ENCODE measurements at places on chromosomes 4 and X.

DNA sequence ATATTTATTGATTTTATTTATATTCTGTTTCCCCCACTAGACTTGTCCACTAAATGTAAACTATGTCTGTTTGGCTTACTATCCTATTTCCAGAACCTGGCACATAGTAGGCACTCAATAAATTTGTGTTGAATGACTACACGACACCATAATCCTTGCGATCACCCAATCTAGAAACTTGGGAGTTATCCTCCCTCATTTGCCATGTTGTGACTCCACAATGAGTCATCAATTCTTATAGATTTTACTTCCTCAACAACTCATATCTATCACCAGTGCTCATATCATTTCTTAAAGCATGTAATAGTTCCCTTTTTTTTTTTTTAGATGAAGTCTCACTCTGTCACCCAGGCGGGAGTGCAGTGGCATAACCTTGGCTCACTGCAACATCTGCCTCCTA lies 39.9 kb upstream of the VAMP7 start:
- DNase-seq: no peak

- DNase-seq: no peak
These were observed 239.3 kb downstream of the GRIA2 start for GRCh38 chr4:157459785-157460184.

DNA sequence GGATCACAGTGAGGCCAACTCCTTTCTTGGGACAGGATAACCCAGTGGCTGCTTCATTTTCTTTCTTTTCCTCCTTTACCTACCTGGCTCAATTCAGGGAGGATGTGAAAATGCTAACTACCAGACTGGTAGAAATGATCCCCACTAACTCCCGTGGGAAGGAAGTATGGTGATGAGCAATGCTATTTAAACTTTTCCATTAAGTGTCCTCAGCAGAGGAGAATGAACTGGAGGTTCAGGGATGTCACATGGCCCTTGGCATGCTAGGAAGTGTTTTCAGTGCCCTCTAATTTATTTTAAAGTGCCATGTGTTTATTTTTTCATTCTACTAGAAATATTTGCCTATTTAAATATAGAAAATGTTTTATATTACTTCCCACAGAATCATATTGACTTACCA lies 363.9 kb downstream of the PPP3CA start:
- no peak for DNase-seq

DNA sequence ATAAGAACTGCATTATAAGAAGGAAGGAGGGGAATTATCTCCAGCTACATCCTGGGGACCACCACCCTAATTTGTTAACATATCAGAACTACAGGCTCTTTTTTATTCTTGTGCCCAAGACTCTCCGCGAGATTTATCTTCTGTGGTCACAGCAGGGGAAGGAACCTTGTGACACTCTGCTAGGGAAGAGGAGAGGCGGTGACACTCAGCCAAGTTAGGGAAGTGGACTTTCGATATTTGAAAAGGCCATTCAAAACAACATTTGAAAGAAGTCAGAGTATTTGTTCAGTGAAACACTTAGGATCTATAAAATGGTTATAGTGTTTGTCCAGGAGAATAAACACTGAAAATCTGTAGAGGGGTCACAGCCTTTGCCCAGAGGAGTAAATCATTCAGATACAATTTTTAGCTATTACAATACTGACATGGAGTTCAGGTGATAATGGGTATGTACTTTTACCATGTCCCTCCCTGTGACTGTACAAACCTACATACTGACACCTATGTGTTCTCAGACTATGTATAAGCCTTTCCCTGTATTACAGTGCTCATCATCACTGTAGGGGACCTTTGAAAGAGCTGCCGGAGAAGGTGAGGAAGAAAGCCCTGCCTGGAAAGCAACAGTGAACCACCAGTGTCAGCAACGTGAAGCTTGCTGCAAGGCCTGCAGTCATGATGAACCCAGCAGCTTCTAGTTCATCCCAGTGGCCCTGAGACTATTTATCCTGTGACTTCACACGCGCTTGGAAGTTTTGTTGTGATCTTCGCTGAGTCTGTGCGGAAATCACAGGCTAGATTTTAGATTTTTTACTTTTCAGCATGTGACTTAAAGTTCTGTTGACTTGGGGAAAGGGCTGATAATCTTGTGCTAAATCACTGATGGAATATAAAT lies 8.5 kb upstream of the PTTG2 start:
- DNase-seq: no peak

DNA sequence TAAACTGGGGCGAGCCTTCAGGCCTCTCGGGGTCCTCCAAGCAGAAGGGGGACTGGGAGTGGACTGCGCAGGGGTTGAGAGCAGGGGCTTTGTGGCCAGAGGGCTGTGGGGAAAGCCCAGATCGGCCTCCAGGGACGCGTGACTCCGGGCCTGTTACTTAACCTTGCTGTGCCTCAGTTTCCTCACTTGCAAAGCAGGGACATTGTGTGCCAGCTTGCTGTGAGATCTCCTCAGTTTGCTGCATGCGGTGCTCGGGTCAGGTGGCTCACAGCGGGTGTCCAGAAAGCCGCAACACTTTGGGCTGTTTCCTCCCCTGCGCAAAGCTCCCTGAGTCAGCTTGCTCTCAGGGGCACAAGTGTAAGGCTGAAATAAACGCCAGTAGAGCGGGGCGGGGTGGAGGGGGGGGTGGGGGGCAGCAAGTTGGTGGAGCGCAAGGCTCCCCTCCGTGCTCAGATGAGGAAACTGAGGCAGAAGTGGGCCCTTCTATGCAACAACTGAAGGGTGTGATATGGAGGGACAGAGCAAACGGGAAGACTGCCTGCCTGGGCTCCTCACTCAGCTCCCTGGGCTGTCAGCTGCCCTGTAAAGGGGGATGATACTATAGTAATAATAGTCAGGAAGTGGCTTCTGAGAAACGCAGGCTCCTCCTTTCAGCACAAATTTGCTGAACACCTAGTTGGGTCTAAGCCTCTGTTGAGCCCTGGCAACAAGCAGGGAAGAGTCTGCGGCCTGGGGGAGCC lies 101.0 kb downstream of the HMX1 start:
- no peak for DNase-seq

GRCh38 chrX:45794995-45795337 lies 594.3 kb upstream of the DIPK2B start:
- DNase-seq: no peak

DNA sequence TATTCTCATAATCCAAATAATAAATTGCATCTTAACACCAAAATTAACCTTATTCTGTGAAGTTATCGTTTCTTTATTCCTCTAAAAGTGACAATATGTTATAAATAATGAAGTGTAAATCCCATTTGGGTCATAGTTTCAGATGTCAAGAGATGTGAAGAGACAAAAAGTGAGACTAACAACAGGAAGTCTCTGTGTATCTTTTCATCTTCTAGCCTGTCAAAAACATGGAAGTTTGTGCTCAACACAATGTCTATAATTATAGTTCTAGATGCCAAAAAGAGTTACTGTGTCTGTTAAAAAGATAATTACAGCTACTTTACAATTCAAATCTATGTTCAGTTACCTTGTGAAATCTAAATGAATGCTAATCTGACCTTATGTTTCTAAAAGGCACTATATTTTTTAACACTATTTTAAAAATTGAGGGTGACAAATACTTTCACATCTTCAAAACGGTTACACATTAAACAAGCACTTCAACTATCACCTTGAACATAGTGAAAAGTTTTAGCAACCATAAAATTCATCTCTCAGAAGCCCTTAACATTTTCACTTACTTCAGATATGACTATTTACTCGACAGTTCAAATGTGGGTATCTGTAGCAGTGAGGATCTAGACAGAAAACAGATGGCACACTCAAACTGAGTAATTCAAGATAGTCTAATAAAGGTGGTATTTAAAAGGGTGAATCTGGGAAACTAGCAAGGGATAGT lies 509.8 kb downstream of the ARAP2 start:
- no peak for DNase-seq

- no peak for DNase-seq
These were observed 6.8 kb upstream of the HTRA3 start for GRCh38 chr4:8262637-8263322.

- DNase-seq: no peak
These were observed 6.4 kb downstream of the ARX start for GRCh38 chrX:25009407-25009806.

DNA sequence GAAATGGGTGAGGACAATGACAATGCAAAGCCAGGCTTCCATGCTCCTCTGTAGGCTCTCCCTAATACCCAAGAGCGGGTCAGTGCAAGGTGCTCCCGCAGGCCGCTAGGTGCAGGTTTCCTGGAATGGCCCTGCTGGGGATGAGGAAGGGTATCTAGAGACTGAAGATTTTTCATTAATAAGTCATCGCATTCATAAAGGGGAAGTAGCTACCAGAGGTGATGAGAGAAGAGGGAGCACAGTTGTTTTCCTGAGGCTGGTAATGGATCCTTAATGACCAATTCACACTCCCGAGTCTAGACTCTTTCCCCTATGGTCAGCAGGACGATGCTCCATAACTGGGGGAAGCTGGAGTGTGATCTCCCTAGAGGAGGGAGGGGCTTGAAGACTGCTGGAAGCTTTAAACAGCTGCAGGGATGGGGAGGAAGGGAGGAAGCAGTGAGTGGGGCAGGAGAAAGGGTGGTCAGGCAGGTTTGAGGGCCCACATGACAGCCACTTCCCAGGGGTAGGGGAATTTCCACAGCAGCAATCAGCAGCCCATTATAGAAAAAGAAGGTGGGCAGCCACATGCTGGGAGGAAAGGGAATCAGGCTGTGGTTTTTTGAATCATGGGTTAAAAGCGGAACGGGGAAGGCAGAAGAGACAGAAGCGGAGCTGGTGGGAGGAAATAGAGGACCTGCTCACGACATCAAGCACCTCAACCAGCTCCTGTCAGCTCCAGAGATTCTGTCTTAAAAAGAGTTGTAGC lies 10.2 kb upstream of the ATP6AP2 start:
- DNase-seq: no peak

- no peak for DNase-seq
These were observed 97.1 kb downstream of the TMA16 start for GRCh38 chr4:163591614-163592020.

DNA sequence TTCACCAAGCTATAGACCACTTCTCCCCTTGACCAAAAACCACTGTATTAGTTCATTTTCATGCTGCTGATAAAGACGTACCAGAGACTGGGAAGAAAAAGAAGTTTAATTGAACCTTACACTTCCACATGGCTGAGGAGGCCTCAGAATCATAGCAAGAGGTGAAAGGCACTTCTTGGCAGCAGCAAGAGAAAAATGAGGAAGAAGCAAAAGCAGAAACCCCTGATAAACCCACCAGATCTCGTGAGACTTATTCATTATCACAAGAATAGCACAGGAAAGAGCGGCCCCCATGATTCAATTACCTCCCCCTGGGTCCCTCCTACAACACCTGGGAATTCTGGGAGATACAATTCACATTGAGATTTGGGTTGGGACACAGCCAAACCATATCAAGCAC lies 97.8 kb downstream of the DOCK11 start:
- DNase-seq: no peak

DNA sequence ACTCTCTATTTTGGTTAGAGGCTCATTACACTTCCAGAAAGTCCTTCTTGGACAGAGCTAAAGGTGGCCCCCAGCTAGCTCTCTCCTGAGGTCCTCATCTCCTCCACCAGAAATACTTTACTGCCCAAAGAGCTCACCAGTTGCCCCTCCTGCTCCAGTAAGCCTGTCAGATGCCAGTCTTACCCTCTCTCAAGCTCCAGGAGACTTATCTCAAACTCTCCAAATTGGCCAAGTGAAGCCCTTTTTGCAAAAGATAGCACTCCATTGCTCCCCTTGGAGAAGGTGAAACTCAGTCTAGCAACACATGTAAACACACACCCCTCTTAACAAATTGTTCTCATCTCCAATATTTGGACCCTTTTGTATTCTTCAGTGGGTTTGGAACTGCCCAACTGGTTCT lies 128.5 kb downstream of the ZNF330 start:
- DNase-seq: no peak

DNA sequence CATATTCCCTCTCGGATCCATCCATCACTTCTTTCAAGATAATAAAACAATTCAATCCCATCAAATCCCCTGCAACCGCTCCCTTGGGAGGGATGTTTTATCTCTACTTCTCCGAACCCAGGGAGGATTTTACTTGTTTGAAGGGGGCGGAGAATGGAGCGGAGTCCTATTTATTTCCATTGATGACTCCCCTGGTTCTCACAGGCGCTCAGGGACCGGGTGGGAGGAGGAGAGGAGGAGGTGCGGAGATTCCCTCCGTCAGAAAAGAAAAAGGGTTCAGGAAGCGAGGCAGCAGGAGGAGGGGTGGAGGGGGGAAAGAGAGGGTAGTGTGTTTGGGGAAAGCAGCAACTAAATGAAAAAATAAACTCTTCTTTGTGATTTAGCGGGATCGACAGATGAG lies 2.1 kb downstream of the NDNF start:
- no peak for DNase-seq

GRCh38 chr4:88107406-88108107 lies 50.9 kb downstream of the ABCG2 start:
- no peak for DNase-seq

- no peak for DNase-seq
These were observed 355.0 kb downstream of the SH3BGRL start for GRCh38 chrX:81556880-81557279.

GRCh38 chrX:40004921-40005291 lies 92.9 kb downstream of the BCOR start:
- no peak for DNase-seq

- no peak for DNase-seq
These were observed 45.7 kb downstream of the ATP10D start for GRCh38 chr4:47530801-47531200.

DNA sequence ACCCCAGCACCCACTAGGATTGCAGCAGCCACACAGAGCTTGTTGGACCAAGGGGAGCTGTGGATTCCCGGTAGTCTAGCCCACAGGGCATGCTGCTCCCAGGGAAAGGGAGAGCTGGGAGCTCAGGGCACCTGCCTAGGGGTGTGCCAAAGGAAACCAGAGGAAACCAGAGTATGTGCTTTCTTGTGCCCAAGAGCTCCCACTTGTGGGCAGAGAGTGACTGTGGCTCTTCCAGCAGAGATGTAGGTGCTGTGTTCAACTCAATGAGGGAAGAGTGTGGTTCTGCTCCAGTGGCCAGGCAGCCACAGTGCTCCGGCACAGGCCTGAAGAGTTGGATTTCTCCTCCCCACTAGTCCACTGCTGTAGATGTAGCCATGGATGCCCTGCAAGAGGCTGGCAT lies 1050.0 kb upstream of the INTU start:
- no peak for DNase-seq

- DNase-seq: no peak
These were observed 608 bp downstream of the TAF1 start for GRCh38 chrX:71366674-71367256.

DNA sequence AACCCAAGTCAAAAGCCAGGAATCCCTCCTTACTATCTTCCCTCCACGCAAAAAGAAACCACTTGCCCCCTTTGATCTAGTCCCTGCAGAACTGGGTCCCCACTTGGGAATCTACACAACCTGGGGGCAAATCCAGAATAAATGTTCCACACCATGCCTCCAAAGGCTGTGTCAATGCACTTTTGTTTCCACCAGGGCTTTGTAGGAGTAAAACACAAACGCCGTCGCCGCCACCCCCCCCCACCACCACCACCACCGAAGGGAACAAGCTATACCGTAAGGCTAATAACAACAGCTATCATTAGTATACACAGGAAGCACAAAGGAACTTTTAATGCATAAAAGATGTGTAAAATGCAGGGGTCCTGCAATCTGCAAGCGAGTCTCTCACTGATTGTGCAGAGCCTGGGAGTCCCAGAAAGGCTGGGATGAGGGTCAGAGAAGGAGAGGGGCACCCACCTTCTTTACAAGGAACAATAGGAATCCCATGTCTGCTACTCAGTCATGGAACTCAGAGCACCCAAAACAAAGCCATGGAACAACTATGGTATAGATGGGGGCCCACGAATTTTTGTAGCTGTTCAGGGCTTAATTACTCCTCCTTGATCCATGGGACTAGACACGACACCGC lies 13.2 kb downstream of the BCOR start:
- no peak for DNase-seq

- DNase-seq: no peak
These were observed at the start of gene SLC38A5 for GRCh38 chrX:48470110-48470832. Gene SLC38A5, minus strand, starts transcription at chrX:48470260. Its CDS starts 2,336 bp downstream, at chrX:48467924.
